ENCODE measurements at places on chromosomes 13 and 19. TPM values are rescaled to one million over a fixed set of nuclear protein-coding genes. Genes with fewer than 3 reads are reported as not detected.

RAB4B gene
- polyA plus RNA-seq = 8.8 TPM

LGALS4 gene
- 2.0 TPM for polyA plus RNA-seq

LRRC63 gene
- polyA plus RNA-seq = 0.18 TPM

CYP2A7 gene
- 0.40 TPM for polyA plus RNA-seq

DNA sequence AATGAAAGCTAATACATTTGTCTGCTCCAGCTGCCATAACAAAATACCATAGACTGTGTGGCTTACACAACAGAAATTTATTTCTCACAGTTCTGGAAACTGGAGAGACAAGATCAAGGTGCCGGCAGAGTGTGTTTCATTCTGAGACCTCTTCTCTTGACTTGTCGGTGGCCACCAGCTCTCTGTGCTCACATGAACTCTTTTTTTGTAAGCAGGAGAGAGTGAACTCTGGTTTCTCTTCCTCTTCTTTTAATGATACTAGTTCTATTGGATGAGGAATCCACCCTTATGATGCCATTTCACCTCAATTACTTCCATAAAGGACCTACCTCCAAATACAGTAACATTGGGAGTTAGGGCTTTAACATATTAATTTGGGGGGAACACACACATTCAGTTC lies 11.7 kb downstream of the KCTD12 start:
- no peak for DNase-seq

DNA sequence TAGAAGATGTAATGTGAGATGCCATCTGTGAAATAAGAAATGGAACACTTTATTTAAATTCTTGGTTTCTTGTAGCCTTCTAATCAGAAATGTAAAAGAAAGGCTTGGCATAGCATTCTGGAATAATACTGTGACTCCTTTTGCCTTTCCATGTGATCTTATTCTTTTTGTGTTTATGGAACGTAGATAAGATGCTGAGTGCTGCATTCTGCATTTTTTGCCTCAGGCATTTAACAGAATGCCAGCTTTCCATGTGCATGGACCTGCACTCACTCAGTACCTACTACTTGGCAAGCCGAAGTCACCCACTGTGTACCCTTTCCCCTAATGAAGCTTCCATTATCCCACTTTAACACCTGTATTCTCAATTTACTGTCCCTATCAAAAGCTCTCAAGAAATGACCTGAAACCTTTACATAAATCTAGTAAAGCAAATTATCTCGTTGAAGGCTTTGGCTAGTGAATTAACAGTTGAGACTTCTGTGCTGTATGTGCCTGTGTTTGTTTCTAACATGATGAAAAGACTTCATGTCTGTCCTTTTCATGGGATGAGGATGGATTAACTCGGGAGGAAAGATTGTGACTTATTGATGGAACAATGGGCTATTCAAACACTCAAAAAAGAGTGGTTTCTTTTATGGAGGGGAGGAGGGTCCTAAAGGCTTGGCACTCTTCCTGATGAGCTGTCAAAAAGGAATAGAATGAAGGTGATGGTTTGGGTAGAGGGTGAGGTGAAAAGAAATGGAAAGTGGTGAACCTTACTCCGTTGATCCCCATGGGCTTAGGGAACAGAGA lies 44.7 kb upstream of the FRY start:
- DNase-seq = no peak

DNA sequence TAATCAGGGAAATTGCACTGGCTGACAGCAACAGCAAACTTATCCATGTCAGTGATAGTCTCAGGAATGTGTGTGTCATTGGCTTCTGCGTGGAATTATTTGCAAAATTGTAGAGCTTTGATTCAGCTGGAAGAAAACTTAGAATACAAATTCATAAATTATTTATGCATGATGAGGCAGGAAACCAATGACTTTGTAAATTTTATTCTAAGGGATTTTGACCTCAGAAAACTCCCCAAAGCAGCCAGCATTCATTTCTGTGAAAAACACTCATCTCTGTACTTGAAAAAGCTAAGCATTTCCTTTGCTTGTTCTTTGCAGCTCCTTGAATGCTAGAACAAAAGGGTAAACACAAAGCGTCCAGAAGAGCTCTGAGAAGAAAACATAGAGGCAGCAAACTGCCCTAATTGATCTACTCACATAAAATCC lies 162.4 kb downstream of the DCT start:
- DNase-seq = no peak

DNA sequence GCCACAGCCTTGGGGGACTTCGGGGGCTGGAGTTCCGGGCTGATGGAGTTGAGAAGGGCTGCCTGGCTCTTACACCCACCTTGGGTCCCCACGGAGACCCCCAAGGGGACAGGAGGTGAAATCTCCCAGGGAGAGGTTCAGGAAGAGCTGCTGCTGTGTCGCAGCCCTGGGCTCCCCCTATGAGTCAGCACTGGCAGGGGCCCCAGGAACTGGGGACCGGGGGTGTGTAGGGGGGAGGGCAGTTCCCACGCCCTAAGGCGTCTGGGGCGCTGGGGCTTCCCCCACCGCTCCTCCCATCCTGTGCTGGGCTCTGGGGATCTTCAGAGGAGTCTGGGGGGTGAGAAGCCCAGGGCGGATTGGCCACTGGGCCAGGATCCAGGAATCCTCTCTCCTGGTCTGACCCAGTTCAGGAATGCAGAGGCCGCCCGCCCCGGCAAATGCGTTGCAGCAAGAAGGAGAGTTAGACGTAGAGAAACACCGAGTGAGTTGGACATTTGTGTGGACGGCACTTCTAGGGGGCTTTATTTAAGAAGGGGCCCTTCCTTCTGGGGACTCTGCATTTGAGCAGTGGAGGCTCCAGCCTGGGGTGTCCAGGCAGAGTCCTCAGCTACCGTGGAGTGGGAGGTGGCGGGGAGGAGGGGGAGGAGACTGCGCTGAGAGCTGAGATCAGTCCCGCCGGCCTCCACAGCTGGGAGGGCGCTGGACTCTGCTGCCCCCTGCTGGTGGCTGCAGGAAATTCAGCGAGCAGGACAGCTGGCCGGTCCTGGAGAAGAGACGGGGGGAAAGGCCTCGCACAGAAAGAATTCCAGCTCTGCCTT lies 15.0 kb upstream of the NANOS3 start:
- DNase-seq = peak; percentile 92

GRCh38 chr19:19528721-19529490 lies at the start of gene YJEFN3:
TSS of gene YJEFN3 (plus strand) at chr19:19528911. CDS start at chr19:19528933, 22 bp downstream.
- no peak for DNase-seq

GRCh38 chr13:78325585-78325984 lies 277.8 kb downstream of the POU4F1 start:
- DNase-seq = no peak

- DNase-seq = no peak
Measured at GRCh38 chr19:49342291-49342721, 7.1 kb downstream of the CD37 start.

DNA sequence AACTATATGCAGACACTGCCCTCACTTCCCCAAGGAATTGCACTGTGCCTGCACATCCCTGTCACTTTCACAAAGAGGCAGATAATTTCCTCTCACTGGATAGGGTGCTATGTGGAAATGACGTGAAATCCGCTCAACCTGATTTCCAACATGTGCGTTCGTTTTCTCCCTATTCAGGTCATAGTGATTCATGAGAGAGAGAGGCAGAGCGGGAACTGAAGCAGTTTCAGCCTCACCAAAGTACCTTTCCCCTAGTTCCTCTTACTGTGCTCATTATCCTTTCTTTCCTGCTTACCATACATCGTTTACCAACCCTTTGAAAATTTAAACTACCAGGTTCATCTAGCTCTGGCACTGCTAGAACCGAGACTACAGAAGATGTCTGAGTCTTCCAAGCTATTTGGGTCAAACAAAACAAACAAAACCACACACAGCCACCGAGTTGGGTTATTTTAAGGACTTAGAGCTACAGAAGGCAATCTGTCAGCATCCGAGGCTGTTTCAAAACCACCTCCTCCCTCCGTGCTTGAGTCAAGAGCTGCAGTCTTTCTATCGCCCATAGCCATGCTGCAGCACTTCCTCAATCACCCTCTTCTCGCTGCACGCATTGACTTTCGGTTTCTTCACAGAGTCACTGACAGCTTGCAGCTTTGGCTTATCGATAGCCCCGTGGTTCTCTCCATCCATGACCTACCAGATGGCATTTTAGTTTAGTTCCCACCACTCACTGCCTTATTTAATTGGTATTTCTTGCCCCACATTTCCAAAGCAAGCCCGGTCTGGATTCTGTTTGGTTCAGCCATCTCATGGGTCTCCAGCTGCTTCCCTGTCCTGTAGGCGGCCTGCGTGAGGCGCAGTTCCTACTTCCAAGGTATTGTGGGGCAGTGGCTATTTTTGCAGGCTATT lies 1395.8 kb downstream of the EFNB2 start:
- DNase-seq = no peak

- no peak for DNase-seq
Measured at GRCh38 chr13:111079375-111079774, 35.7 kb upstream of the ARHGEF7 start.

DNA sequence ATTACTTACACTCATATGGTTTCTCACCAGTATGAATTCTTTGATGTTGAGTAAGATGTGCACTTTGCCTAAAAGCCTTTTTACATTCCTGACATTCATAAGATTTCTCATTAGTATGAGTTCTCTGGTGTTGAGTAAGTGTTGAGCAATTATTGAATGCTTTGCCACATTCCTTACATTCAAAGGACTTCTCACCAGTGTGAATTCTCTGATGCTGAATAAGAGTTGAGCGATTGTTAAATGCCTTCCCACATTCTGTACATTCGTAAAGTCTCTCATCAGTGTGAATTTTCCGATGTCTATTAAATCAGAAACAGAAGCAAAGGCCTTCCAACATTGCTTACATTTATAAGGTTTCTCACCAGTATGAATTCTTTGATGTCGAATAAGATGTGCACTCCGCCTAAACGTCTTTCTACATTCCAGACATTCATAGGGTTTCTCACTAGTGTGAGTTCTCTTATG lies 14.2 kb upstream of the ZFP30 start:
- no peak for DNase-seq

DNA sequence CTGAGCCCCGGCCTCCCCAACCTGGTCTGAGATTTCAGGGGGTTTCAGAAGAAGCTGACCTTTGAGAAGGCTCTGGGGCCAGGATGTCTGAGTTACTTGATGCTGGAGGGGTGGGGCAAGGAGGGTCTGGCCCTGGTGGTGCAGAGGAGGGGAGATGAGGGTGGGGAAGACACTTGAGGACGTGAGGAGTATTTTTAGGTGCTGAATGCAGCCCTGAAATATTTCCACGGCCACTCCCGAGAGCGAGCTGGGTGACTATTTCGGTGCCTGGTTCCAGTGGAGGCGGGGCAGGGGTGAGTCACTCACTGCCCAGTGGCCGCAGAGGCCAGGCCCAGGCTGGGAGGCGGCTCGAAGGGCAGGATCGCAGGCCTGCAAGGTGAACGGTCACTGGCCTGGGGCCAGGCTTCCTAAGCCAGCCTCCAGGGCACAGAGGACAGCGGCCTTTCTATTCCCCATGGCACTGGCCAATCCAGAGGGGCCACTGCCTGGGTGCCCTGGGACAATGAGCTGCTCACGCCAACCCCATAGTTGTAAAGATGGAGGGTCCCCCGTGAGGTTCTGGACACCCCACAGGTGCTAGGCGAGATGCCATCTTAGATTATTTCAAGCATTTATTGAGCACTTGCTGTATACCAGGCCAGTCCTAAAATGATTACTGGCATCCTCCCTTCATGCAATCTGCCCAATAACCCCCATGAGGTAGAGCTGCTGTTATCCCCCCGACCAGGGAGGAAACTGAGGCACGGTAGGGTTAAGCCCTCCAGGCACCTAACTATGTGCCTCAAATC lies 19.7 kb upstream of the JUND start:
- no peak for DNase-seq

GRCh38 chr19:40216777-40217026 lies 1.5 kb downstream of the TTC9B start:
- no peak for DNase-seq

GRCh38 chr13:97425590-97425989 lies 8.4 kb upstream of the RAP2A start:
- DNase-seq = no peak

- DNase-seq = no peak
Measured at GRCh38 chr13:77678691-77679235, 18.7 kb upstream of the SLAIN1 start.

Measured in left kidney (tissue), 8 donors.